Stimulated activated CD4-positive, alpha-beta T cell treated with anti-CD3 and anti-CD28 coated beads, Interleukin-4, amount 100 ng/mL, for 1 hour (primary cell): ENCODE measurements at places on chromosomes 5 and 9.

DNA sequence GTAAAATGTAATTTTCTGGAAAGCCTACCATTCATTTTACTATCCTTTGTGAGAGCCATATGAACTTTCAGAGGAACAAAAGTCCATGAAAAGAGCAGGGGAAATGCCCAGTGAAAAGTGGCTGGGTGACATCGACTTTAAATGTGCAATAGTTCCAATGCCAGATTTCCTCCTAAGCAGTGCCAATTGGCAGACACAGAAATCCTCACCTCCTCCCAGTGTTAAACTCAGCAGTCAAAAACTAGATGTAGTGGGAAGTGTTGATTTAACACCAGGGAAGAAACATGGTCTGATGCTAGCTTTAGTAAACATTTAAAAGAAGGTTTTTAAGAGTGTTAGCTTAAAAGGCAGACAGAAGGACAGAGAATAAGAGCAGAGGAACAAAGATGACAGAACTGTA lies 2055.2 kb downstream of the MAT2B start:
- no peak for DNase-seq

GRCh38 chr9:135343136-135343535 lies 136.4 kb upstream of the PPP1R26 start:
- no peak for DNase-seq

- no peak for DNase-seq
Measured at GRCh38 chr9:109403116-109403515, 82.3 kb upstream of the EPB41L4B start.

DNA sequence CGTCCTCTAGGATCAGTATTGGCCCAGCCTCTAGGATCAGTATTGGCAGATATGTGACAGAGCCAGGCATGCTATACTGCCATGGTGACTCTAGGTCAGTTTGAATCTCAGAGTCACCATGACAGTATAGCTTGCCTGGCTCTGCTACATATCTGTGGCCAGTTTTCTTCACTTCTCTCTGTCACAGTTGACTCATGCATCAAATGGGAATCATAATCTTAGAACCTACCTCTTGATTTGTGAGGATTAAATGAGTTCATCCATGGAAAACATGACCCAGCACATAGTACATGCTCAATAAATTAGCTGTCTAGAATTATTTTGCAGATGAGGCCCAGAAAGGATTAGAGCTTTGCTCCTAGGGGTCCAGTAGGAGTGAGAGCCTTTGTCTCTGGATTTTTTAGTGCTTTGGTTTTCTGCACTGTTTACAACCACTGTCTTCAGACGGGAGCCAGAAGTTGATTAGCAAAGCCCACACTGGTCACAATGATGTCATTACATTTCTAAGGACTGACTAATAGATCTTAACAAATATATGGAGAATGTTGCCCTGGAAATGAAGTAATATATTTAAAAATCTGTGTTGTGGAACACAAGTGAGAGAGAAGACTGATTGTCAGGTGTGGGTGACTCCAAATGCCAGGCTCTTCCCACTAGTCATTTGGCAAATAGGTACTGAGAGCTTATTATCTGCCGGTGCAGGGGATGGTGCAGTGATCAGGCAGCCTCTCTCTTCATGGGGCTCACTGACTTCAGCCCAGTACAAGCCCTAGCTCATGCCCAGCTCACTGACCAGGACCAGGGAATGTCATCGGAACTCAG lies 76.0 kb downstream of the COL15A1 start:
- no peak for DNase-seq

- no peak for DNase-seq
Measured at GRCh38 chr5:90424245-90424644, 14.7 kb upstream of the CETN3 start.

- DNase-seq, result no peak
Measured at GRCh38 chr9:134689321-134690181, 47.9 kb downstream of the COL5A1 start.

DNA sequence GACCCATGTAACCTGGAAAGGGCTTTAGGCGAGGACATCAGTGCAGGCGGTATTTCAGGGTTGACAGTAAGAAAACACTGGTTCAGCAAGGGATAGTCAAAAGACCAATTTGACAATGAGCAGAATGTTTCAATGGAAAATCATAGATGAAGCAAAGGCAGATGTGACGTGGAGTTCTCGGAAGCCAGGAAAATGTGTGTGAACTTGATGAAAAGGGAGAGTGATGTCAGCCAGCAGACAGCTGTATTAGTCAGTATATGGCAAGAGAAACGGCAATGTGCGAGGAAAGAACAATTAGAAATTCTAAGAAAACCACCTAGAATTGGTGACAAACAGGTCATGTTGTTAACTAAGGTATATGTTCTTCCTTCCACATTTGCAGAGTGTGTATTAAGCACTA lies 503.9 kb upstream of the DAB2 start:
- DNase-seq, result no peak

DNA sequence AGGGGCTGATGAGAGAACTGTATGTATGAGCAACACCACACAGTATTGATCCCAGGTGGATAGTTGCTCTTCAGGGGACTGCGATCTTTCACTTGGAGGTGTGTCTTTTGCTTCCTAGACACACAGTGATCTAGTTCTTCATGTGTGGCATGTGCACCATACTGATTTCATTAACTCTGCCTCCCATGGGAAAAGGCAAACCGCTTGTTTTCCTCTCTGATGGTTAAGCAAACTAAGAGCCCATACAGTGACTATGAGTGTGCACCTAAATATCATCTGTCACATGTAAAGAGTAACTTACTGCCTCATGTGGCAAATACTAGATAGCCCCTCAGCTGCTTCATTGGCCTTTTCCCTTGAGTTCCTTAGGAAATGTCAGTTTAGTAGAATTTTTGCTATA lies 147.3 kb downstream of the TLE4 start:
- no peak for DNase-seq

- DNase-seq, result no peak
Measured at GRCh38 chr5:143887903-143888665, 76.1 kb downstream of the HMHB1 start.

DNA sequence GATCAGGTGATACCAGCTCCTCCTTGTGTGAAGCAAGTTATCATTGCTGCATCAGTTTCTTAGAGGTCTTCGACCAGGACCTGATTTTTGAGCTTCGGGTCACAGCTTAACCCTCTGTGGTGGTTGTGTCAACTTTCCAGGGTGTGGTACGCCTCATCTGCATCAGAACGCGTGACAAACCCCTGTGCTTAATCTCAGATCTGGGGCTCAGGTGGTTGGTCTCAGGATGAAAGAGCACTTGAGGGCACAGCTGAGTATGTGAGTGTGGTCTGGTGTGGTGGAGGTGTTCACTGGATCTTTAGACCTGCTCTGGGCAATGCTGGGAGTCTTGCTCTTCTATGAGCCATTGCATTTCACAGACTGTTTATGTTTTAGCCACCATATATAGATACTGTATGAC lies 64.1 kb downstream of the OSTF1 start:
- peak; percentile 9 for DNase-seq

DNA sequence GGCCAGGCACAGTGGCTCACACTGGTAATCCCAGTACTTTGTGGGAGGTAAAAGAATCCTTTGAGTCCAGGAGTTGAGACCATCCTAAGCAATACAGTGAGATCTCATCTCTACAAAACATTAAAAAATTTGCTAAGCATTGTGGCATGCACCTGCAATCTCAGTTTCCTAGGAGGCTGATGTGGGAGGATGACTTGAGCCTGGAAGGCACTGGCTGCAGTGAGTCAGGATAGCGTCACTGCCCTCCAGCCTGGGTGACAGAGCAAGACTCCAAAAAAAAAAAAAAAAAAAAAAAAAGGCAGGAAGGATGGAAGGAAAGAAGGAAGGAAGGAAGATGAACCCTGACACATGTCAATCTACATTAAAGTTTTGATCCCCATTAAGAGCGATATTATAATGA lies 1452.2 kb upstream of the ACO1 start:
- no peak for DNase-seq

GRCh38 chr5:173592050-173592669 lies 24.3 kb downstream of the BOD1 start:
- DNase-seq, result no peak

DNA sequence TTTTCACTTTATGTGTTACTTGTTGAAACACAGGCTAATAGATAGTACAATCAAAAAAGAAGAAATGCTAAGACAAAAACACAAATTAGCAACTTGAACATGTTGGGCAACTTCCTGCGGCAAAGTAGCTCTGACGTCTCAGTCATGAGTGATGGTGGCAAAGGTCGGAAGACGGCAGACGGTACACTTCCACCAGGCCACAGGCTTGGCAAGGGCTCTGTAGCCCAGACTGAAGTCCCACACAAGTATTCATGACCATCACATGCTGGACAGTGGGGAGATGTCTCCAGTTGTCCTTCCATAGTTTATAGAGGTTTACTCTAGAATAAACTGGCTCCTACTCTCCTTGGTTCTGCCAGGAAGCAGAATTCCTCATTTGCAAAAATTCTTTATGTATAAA lies 831.3 kb downstream of the MTRR start:
- no peak for DNase-seq

- no peak for DNase-seq
Measured at GRCh38 chr9:81266674-81267073, 422.7 kb downstream of the TLE1 start.

GRCh38 chr5:68538814-68539420 lies 323.4 kb downstream of the PIK3R1 start:
- DNase-seq, result no peak

DNA sequence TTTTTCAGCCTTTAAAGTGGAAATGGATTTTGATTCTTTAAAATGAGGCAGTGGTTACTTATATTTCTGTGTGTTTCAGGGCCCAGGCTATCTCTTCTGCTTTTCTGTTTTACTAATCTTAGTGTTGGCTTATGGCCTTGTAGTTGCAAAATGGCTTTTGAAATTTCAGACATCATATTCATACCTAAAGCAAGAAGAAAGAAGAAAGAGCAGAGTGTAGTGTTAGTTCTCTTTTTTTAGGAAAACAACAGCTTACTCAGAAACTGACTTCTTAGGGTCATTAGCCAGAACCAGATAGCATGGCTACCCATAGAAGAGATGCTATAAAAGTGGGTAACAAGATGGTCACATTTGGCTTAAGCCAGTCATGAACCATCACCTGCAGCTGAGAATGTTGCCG lies 20.9 kb downstream of the ZBED3 start:
- DNase-seq, result no peak

DNA sequence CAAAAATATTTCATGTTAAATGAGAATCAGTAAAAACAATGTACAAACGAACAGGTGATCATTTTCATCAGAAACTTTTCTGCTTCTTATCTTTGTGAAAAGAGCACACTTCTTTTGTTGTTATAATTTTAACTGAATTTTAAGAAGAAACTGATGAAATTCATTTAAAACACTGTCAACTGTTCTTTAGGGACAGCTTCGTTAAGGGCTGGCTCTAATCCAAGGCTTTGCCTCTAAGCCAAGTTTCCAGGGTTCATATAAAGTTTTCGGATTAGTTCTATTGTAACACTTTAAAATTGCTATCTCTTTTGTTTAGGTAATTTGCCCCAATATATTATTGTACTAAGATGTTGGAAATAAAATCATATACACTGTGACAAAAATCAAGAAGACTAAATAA lies 559.2 kb downstream of the TUSC1 start:
- no peak for DNase-seq

DNA sequence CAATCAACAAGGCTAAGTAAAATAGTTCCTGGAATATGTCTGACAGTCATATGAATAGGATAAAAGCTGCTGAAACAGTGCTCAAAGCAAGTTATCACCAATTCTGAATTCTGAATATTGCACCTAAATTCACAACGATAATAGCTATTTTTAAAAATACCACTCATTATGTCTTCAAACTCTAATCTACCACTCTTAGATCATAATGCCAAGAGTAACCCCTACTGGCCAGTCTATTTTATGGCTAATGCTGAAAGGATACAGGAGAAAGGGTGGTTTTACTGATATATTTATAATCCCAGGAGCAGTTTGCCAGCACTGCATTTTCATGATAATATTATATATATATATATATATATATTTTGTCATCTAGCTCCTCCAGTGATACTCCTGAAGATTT lies 232.8 kb downstream of the PDE4D start:
- no peak for DNase-seq

DNA sequence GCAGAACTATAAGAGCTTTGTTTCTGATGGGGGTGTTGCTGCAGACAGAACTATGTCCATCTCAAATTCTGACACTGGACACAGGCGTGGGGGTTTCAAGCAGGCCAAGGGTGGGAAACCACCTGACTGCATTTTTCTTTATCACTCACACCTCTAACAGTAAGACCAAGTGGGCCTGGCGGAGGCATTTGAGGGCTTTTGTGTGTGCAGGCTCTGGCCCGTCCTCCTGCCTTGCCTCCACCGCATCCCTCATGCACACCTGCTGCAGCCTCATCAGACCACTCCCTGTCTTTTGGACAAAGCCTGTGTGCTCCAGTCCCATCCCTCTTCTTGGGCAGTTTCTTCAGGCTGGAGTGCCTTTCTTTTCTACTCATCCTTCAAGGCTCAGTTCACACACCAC lies 7.9 kb downstream of the OR13J1 start:
- DNase-seq, result no peak

GRCh38 chr5:181170237-181170825 lies 22.9 kb downstream of the OR2V2 start:
- no peak for DNase-seq

GRCh38 chr9:16450578-16450977 lies 419.9 kb downstream of the BNC2 start:
- no peak for DNase-seq

DNA sequence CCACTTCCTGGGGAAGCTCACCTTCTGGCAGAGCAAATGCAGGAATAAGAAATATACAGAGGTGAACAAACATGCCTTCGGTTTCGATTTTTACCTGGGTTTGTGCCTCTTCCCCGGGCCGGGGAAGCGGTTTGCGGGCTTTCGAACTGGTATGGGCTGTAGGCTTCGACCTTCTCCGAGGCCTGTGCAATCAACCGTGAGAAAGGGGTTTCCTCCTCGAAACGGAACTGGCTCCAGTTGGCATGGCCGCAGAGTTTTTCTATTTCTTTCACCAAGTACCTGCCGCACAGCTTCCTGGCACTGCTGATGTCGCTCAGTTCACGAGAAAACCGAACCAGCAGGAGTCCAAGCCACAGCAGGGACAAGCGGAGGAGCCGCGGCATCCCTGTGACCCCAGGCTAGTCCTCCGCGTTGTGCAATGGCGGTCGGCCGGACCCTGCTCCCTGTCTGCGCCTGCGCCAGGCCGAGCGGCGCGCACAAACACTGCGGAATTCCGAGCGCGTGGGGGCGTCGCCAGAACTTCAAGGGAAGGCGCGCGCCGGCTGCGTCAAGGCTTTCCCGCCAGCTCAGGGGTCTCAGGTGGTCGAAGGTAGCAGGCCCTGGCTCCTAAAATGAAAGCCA lies at the start of gene INSL6:
Gene INSL6, minus strand, starts transcription at position 420 of the 621 bp plus-strand sequence. Its CDS starts 37 bp downstream, at position 383.
- DNase-seq, result no peak

GRCh38 chr9:84419031-84419602 lies 78.6 kb upstream of the SLC28A3 start:
- no peak for DNase-seq

- DNase-seq, result no peak
Measured at GRCh38 chr5:78855026-78855425, 130.1 kb downstream of the ARSB start.

GRCh38 chr9:122346478-122347347 lies 24.1 kb upstream of the PTGS1 start:
- DNase-seq, result peak; percentile 20

- no peak for DNase-seq
Measured at GRCh38 chr9:83472221-83472665, 66.0 kb downstream of the FRMD3 start.

- DNase-seq, result no peak
Measured at GRCh38 chr5:35096932-35097331, 49.2 kb upstream of the AGXT2 start.
